ENCODE measurements at places on chromosomes 12 and 14. TPM values are rescaled to one million over a fixed set of nuclear protein-coding genes. Genes with fewer than 3 reads are reported as not detected.

DNA sequence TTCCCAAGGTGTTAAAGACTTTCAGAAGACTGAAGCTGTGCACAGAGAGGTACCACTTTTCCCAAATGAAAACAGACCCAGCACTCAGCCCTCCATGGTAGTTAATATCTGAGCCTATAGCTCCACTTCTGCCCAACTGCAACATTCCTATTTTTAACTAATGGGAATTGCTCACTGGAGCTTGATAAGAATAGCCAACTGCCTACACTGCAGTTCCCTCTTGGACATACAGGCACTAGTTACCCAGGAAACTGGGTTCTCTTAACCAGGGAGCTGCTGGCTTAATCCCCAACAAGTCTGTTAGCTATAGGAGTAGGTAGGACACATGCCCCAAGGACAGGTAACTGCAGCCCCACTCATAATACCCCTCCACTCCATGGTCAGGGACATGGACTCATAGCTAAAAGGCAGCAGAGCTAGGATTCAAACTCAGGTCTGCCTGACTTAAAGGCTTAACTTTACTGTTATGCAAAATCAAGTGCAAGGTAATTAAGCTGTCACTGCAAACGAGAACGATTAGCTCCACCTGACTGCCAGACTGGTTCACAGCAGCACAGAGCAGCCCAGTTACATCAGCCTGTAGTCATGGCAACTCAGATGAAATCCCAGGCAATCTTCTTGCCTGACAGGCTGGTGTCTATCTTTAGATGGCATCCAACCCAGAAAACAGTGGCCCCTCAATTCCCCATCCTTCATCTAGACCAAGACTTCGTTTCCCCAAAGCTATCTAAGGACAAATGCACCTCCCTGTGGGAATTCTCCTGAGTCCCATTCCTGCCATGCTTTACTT lies 77.1 kb upstream of the ACTN1 start:
- H3K36me3 ChIP-seq, result no peaks in the 10 kb centered on the region
- DNase-seq, result peak; percentile 58
- peaks cover 17% of the 10 kb centered on the region for H3K4me1 ChIP-seq
- H3K27ac ChIP-seq, result peak overlapping the region; percentile 16

Gene NFE2
- 0.44 TPM for total RNA-seq

DNA sequence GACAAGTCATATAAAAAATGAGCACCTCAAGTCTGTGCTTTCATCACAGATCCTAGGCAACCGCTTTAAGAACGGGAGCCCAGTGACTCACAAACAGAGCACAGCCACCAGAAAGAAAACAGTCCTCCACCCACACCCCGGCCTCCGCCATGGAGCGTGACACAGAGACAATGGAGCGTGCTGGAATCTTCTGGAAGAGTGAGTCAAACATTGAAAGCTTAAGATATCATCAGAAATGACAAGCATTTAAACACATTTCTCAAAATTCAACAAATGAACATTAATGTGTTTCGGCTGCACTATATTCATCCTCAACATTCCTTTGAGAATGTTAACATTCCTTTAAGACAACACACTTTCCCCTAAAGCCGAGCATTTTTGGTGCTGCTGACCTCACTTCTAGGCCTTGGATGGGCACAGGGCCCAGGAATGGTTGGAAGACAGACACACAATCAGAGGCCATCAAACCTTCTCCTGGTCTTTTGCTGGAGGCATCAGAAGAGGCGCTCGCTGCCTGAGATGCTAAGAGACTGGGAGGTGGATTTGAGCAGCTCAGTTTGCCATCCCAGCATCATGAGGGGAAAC lies 23.6 kb upstream of the TMEM132D start:
- DNase-seq, result no peak
- no peaks in the 10 kb centered on the region for H3K4me1 ChIP-seq
- peaks cover 6% of the 10 kb centered on the region for H3K27me3 ChIP-seq
- no peak overlapping the region for H3K27ac ChIP-seq

GRCh38 chr12:109179927-109180326 lies 63.5 kb downstream of the ACACB start:
- no peak overlapping the region for H3K27ac ChIP-seq
- no peaks in the 10 kb centered on the region for H3K36me3 ChIP-seq
- DNase-seq, result no peak

Gene SERPINA3
- total RNA-seq, result 457 TPM

DNA sequence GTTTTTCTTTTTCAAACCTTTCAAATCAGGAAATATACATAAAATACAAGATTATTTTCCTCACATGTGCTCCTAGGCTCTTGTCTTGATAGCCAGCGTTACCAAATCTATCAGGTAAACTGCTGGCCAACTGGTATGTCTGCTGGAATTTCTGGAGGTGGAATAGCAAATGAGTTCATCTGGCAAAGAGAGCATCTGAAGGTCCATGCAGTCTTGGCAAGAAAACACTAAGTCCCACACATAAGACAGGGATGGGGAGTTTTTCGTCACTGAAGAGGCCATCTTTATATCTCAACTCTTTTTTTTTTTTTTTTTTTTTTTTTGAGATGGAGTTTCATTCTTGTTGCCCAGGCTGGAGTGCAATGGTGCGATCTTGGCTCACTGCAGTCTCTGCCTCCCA lies 60.1 kb downstream of the DERA start:
- no peak for DNase-seq
- no peak overlapping the region for H3K27ac ChIP-seq
- H3K36me3 ChIP-seq, result no peaks in the 10 kb centered on the region
- no peaks in the 10 kb centered on the region for H3K4me1 ChIP-seq
- no peaks in the 10 kb centered on the region for H3K27me3 ChIP-seq
- H3K4me3 ChIP-seq, result no peak overlapping the region

DNA sequence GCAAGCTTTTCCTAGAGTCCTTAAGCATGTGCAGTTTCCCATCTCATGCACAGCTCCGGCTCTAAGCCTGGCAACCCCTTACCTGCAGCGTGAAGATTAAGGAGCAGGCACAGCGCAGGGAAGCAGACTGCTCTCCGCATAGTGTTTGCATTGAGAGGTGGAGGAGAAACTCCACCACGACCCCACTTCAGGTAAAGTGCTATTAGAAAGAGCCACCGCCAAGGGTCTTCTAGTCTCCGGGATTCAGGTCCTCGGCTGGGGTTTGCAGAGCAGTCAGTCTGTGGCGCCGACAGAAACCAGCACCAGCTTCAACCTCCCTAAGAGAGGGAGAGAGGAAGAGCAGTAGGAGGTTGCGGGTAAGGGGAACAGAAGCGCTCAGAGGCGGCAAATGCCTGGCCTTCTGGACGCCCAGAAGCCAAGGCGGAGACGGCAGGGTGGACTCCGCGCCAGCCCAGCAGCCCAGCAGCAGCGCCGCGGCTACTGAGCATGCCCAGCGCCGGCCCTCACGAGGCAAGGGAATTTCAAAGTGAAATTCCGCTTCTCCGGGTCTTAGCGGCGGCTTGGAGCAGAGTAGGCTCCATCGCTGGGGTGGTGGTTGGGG lies at the start of gene PTPRR:
PTPRR (minus strand) TSS at position 488 of the 601 bp plus-strand sequence; CDS start at position 140, 348 bp downstream.
- no peak within 1 kb of the TSS for H3K27ac ChIP-seq
- H3K4me3 ChIP-seq, result peak within 1 kb of the TSS; percentile 12
- peaks cover 42% of the 10 kb centered on the region for H3K27me3 ChIP-seq

DNA sequence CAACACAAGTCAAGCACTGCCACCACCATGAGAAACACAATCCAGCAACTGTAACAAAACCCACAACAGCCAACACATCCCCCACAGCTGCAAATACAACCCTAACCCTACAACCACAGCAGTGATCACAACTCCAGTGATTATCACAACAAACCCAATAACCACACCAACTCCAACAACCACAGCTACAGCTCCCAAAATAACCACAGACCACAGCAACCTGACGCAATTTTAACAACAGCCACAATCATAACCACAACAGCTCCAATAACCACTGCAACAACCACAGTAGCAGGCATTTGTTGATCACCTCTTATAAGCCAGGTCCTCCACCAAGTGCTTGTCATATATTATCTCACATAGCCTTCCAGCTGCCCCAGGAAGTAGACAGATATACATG lies 42.2 kb upstream of the FAM181A start:
- DNase-seq, result no peak

- no peaks in the 10 kb centered on the region for H3K27me3 ChIP-seq
- no peaks in the 10 kb centered on the region for H3K4me1 ChIP-seq
- H3K36me3 ChIP-seq, result peaks cover 4% of the 10 kb centered on the region
- no peak overlapping the region for H3K4me3 ChIP-seq
- no peak for DNase-seq
These were observed 23.7 kb downstream of the HEBP1 start for GRCh38 chr12:12976366-12976765.

Gene TPPP2
- total RNA-seq, result not detected

GRCh38 chr12:106139422-106140171 lies 843 bp upstream of the NUAK1 start:
- H3K27ac ChIP-seq, result peak overlapping the region; percentile 98
- H3K27me3 ChIP-seq, result no peaks in the 10 kb centered on the region
- H3K4me1 ChIP-seq, result peaks cover 29% of the 10 kb centered on the region

- H3K4me3 ChIP-seq, result peak overlapping the region; percentile 62
- DNase-seq, result no peak
- peak overlapping the region; percentile 96 for H3K27ac ChIP-seq
- H3K36me3 ChIP-seq, result no peaks in the 10 kb centered on the region
These were observed 1.5 kb downstream of the UBE2N start for GRCh38 chr12:93440043-93440835.

DNA sequence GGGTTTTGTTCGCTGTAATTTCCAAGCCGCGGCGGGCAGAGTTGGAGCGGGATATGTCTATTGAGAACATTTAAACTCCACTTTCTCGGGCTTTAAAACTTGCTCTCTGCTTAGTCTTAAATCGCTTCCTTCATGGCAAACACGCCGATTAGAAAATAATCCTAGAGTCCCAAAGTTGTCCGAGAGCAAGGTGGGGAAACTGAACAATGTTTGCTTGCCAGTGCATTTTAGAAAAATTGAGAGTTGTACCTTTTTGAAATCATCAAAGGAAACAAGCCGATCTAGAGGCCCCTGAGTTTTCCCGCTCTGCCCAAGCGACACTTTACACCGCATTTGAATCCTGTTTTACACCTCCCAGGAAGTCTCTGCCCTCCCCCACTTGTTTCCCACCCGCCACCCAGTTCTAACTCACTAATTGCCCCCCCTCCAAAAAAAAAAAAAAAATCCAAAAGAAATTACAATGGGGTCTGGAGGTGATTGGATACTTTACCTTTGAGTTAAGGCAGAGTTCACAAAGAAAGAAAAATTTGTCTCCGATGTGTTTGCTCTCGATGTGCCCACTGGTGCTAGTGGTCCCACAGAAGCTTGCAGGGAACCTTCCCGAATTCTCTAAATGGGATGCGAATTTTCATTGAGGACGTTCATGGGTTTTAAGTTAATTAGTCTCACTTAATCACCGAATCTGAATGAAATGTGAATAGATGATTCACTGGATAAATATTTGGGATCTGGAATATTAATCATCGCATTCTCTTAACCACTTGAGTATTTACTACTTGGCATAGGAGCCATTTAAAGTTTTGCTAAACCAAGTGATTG lies 2.3 kb downstream of the HMGA2 start:
- H3K4me1 ChIP-seq, result peaks cover 9% of the 10 kb centered on the region
- peak overlapping the region; percentile 94 for H3K4me3 ChIP-seq
- peak overlapping the region; percentile 96 for H3K27ac ChIP-seq
- no peak for DNase-seq
- no peaks in the 10 kb centered on the region for H3K36me3 ChIP-seq
- H3K27me3 ChIP-seq, result no peaks in the 10 kb centered on the region

- H3K27me3 ChIP-seq, result no peaks in the 10 kb centered on the region
- H3K4me1 ChIP-seq, result peaks cover 6% of the 10 kb centered on the region
- H3K4me3 ChIP-seq, result no peak overlapping the region
- no peak for DNase-seq
These were observed 77.0 kb downstream of the BICD1 start for GRCh38 chr12:32183650-32184049.

DNA sequence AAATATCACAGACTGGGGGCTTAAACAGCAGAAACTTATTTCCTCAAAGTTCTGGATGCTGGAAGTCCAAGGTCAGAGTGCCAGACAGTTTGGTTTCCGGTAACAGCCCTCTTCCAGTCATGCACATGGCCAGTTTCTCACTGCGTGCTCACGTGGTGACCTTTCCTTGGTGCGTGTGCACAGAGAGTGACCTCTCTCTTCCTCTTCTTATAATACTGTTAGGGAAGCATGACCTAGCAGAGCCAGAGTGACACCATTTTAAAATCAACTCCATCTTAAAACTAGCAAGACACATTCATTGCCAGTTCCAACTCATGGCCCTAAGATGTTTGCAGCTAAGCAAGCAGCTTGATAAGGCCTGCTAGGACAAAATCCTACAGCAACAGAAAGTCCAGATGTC lies 221.5 kb upstream of the DAAM1 start:
- H3K27ac ChIP-seq, result no peak overlapping the region
- H3K27me3 ChIP-seq, result no peaks in the 10 kb centered on the region
- no peaks in the 10 kb centered on the region for H3K4me1 ChIP-seq

- H3K4me3 ChIP-seq, result no peak overlapping the region
- no peaks in the 10 kb centered on the region for H3K4me1 ChIP-seq
- H3K27me3 ChIP-seq, result no peaks in the 10 kb centered on the region
- no peak for DNase-seq
- H3K36me3 ChIP-seq, result no peaks in the 10 kb centered on the region
- no peak overlapping the region for H3K27ac ChIP-seq
These were observed 49.2 kb downstream of the FBXW8 start for GRCh38 chr12:116959845-116960514.

GRCh38 chr12:69129564-69129963 lies 109.8 kb upstream of the CPSF6 start:
- H3K4me3 ChIP-seq, result no peak overlapping the region
- no peaks in the 10 kb centered on the region for H3K27me3 ChIP-seq
- DNase-seq, result no peak
- H3K36me3 ChIP-seq, result no peaks in the 10 kb centered on the region

Gene CD69
- 0.07 TPM for total RNA-seq

Gene PPP4R4
- 3.8 TPM for total RNA-seq
